Right ventricle myocardium inferior (tissue), 1 donor: ENCODE measurements at places on chromosomes 1 and 21.

DNA sequence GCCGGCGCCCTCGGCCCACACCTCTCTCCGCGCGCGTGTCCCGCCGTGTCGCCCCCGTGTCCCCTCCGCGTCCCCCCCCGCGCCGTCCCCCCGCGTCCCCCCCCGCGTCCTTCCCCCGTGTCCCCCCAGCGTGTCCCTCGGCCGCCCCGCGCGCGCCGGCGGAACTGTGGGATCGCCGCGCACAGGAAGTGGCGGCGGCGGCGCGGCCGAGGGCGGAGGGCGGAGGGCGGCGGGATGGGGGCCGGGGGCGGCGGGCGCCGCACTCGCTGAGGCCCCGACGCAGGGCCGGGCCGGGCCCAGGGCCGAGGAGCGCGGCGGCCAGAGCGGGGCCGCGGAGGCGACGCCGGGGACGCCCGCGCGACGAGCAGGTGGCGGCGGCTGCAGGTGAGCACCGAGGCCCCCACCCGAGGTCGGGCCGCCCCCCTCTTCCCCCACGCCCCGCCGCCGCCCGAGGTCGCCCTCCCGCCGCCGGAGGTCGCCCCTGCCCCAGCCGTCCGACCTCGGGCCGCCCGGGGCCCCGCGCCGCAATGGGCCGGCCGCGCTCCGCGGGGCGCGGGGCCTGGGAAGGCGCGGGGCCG, at the start of gene AGPAT3:
Gene AGPAT3, plus strand, starts transcription at position 262 of the 578 bp plus-strand sequence. CDS start 94,459 bp downstream, outside the sequence.
- DNase-seq, result peak; percentile 73

DNA sequence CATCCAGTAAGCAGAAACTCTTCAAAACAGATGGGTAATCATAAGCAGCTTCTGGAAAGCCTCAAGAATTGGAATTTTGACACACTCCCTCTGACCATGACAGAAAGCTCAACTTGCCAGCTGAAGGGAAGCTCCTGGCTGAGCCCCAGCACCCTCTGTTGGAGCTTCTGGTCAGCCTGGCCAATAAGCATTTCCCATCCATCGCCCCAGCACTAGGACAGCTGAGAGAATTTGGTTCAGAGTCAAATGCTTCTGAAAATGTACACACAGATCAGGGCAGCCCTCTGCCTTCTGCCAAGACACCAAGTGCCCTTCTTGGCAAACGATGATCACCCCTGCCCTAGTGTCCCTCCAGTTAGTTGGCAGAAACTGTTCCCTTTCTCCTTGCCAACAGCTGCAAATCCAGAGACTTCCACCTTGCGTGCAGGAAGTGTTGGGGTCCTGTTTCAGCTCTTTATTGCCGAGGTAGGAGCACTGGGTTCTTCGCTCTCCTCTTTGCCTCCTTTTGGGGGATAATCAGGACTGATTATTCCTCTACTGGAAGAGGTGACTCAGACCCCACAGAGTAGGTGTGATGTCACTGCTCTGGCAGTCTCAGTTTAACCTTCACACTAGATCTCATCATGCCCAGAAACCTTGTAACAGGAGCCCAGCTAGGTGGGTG, 11.9 kb downstream of the PIGV start:
- DNase-seq, result peak; percentile 79

DNA sequence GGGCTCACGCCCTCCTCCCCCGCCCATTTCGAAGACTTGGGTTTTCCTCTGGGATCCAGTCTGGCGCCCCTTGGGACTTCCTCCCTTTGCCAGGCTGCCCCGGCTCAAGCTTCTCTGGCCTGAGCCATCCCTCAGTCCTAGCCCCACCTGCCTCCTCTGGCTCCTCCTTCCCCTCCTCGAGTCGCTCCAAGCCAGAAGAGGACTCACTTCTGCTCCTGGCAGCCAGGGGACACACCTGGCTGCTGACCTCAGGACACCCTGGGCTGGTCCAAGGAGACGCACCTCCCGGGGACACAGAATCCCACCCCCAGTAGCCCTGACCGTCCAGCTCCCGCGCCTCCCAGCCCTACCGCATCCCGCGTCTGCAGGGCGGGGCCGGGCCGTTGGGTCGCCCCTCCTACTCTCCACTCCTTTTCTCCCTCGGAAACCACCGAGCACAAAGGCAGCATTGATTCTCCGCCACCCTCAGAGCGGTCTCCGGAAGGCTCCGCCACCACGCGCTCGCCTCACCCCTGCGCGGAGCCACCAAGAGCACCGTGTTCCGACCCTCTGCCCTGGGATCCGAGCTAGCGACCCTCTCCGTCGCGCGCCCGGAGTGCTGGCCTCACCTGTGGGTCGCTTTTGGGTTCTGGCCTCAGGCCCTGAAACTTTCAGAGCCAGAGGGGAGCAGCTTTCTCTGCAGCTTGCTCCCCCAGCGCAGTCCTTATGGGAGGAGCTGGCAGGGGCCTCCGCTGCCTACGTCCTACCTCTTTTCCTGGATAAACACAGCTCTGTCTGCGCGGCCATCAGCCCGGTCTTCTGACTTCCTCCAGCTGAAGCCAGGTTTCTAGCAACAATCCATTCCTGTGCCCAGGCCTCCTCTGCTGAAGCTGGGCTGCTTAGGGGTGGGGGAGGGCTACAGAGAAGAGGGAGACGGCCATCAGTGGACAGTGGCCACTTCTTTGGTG, at the start of gene C2CD4D:
Gene C2CD4D, minus strand, starts transcription at position 364 of the 947 bp plus-strand sequence. CDS start 831 bp downstream, outside the sequence.
- DNase-seq, result no peak

- DNase-seq, result no peak
Measured at GRCh38 chr1:213921311-213921710, 66.5 kb upstream of the PROX1 start.

GRCh38 chr1:223208164-223209076, 65.4 kb upstream of the TLR5 start:
- DNase-seq, result no peak

DNA sequence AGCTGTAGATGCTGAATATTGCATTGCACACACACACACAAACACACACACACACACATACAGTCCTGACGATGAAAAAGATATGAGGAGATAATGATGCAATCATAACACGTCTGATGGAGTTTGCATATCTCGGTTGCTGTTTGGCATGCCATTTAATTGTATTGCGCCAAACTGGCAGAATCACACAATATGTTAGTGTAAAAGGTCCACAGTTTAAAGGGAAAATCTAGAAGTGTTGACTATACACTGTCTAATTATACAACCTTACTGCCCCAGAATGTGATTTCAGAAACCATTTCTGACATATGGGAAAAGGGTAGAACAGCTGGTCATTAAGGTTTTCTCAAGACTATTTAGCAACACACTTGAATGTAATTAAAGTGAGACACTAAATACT, 123.7 kb upstream of the PROX1 start:
- no peak for DNase-seq

GRCh38 chr1:104726917-104727316, 977.2 kb downstream of the AMY1C start:
- no peak for DNase-seq

GRCh38 chr1:15352128-15352957, 57.3 kb upstream of the EFHD2 start:
- no peak for DNase-seq
